H7 (cell line): ENCODE measurements at places on chromosomes 11 and 22. TPM values are rescaled to one million over a fixed set of nuclear protein-coding genes. Genes with fewer than 3 reads are reported as not detected.

Gene SYCE3
- total RNA-seq, result not detected in 2 replicates

Gene OR5L1
- total RNA-seq, result not detected in 2 replicates

Gene C11orf65
- 0.41 and 1.2 TPM in 2 replicates for total RNA-seq

Gene MPPED2
- total RNA-seq, result 0.48 and 0.89 TPM in 2 replicates

Gene KCNE3
- total RNA-seq, result 26.7 and 27.5 TPM in 2 replicates

Gene P2RY2
- 0.11 and 0.35 TPM in 2 replicates for total RNA-seq

Gene UPK3A
- 0.41 TPM in 1 of 2 replicates, not detected in the other for total RNA-seq

Gene TSGA10IP
- total RNA-seq, result 1.7 and 4.1 TPM in 2 replicates

Gene OR51B4
- not detected in 2 replicates for total RNA-seq

Gene RAB36
- total RNA-seq, result 0.81 and 1.7 TPM in 2 replicates

Gene CNGA4
- total RNA-seq, result 0.17 and 0.67 TPM in 2 replicates

Gene PRODH
- total RNA-seq, result 34.3 and 53.1 TPM in 2 replicates

Gene PRG3
- total RNA-seq, result not detected in 2 replicates
